H1 (cell line): ENCODE measurements at places on chromosomes 1 and 21. TPM values are rescaled to one million over a fixed set of nuclear protein-coding genes. Genes with fewer than 3 reads are reported as not detected.

Gene S100A7A
- total RNA-seq: not detected in 2 replicates

DNA sequence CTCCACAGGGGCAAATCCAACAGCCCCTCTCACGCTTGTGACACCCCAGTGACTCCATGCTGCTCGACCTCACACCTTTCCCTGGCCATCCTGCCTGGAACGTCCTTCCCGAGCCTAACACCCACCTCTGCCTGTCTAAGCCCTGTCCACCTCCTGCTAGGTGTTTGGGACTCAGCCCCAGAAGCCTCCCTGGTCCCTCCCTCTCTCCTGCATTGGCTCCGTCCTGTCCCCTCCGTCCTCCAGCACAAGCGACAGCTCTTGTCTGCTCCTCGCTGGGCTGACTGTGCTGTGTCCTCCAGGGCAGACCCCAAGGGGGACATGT is 102.0 kb upstream of the IFFO2 start:
- H3K4me3 ChIP-seq: no peak overlapping the region
- H3K27ac ChIP-seq: no peak overlapping the region
- no peak for DNase-seq
- no peaks in the 10 kb centered on the region for H3K36me3 ChIP-seq

- no peak overlapping the region for H3K4me3 ChIP-seq
- no peaks in the 10 kb centered on the region; the same call in 1 of the 2 replicates for H3K27me3 ChIP-seq
- no peak for DNase-seq
- no peak overlapping the region for H3K27ac ChIP-seq
- H3K4me1 ChIP-seq: peaks cover 8% of the 10 kb centered on the region; the same call in 1 of the 2 replicates
Observed at GRCh38 chr1:25804244-25804963, 4.4 kb downstream of the SELENON start.

- no peaks in the 10 kb centered on the region; the same call in none of the 2 replicates for H3K4me1 ChIP-seq
- no peak for DNase-seq
- H3K36me3 ChIP-seq: no peaks in the 10 kb centered on the region
- no peak overlapping the region for H3K4me3 ChIP-seq
- no peak overlapping the region for H3K27ac ChIP-seq
- no peaks in the 10 kb centered on the region for H3K27me3 ChIP-seq
Observed at GRCh38 chr21:31278511-31279130, 65.4 kb downstream of the TIAM1 start.

DNA sequence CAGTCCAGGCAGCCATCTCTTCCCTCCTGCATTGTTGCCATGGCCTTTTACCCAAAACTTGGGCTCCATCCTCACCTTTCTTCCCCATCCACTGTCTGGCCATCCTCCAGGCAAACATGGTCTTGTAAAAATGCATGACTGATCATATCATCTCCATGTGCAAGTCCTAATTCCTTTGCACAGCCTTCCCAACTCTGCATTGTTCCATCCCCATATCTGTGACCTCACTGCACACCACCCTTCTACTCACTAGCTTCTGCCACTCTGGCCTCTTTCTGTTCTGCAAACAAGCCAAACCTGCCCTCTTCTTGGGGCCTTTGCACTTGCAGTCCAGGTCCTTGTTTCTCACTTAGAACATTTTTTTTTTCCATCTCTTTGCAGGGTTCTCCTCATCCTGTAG is 230.1 kb upstream of the GJB5 start:
- no peaks in the 10 kb centered on the region for H3K36me3 ChIP-seq
- H3K4me1 ChIP-seq: no peaks in the 10 kb centered on the region
- DNase-seq: no peak

DNA sequence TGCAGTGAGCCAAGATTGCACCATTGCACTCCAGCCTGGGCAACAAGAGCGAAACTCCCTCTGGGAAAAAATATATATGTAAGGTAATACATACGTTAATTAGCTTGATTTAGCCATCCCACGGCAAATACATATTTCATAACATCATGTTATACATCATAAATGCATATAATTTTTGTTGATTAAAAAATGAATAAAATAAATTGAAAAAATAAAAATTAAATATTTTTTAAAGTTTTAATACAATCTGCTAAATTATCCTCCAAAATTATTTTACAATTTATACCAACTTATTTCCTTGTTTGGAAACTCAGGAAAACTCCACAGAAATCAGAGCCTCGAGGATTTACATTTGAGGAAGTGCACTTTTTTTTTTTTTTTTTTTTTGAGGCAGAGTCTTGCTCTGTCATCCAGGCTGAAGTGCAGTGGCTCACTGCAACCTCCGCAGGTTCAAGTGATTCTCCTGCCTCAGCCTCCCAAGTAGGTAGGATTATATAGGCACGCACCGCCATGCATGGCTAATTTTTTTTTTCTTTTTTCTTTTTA is 12.6 kb upstream of the IPO9 start:
- H3K27me3 ChIP-seq: no peaks in the 10 kb centered on the region
- no peak for DNase-seq
- H3K4me3 ChIP-seq: no peak overlapping the region
- H3K36me3 ChIP-seq: peaks cover 56% of the 10 kb centered on the region
- no peak overlapping the region for H3K27ac ChIP-seq
